ENCODE measurements at places on chromosomes 4 and X.

- DNase-seq, result no peak
These were observed 65.0 kb downstream of the PHEX start for GRCh38 chrX:22097012-22097694.

DNA sequence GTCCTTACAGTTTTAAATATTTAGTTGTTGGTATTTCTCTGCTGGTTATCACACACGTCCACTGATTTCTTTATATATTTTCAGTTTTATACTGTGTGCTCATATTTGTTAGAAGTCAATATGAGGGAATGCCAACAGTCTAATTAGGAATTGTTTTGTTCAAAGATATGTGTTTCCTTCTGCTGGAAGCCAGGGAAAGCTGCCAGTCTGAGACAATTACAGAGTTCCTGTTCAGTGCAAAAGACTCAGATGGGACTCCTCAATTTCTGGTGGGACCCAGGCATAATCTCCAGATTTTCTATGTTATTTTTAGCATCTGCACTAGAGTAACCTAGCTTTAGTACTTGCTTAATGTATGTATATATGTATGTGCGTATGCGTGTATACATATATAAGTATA, 486.0 kb downstream of the GRID2 start:
- no peak for DNase-seq

GRCh38 chr4:107094332-107094731, 58.2 kb upstream of the DKK2 start:
- DNase-seq, result no peak

- no peak for DNase-seq
These were observed 87.7 kb downstream of the GPC3 start for GRCh38 chrX:133897593-133898163.

DNA sequence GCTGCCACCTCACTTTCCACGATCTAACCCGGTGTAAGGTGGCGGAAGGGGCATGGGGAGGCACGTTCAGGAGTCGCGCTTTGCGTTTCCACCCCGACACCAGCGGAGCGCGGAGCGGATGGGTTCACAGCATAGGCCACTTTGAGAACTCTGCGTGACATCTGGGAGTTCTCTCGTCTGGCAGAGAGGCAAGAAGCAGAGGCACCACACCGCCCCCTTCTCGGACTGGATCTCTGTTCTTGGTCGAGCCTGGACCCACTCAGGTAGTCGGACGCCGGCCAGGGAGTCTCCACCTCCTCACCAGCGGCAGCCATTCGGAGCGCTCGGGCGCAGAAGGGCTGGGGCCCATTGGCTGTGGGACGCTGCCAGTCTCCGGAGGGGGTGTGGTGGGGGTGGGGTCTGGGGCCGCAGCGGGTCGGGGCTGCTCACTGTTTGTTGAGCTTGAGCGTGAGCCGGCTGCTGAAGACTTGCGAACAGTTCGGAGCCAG, at the start of gene DACH2:
Gene DACH2, plus strand, starts transcription at position 428 of the 488 bp plus-strand sequence.
- DNase-seq, result no peak

DNA sequence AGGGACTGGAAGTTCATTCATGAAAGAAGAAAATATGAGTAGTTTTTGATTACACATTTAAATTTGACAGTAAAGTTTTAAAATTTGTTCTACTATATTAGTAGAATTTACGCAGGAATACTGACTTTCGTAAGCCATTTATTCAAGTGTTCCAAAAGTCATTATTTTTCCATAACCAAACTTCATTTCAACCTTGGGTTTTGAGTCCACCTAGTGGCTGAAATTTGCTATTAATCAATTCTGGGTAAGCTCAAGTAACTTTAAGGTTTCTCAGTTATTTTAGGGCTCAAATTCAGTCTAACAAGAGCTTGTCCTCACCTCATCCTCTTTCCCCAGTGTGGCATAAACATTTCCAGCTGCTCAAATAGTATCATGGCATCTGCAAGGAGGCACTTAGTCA, 175.4 kb downstream of the SH3BGRL start:
- no peak for DNase-seq

- DNase-seq, result no peak
These were observed 359.9 kb upstream of the AGA start for GRCh38 chr4:177802162-177802561.

GRCh38 chrX:123648028-123648810, 84.6 kb downstream of the THOC2 start:
- DNase-seq, result no peak

GRCh38 chrX:132961511-132961910, 3.1 kb upstream of the HS6ST2 start:
- DNase-seq, result no peak

DNA sequence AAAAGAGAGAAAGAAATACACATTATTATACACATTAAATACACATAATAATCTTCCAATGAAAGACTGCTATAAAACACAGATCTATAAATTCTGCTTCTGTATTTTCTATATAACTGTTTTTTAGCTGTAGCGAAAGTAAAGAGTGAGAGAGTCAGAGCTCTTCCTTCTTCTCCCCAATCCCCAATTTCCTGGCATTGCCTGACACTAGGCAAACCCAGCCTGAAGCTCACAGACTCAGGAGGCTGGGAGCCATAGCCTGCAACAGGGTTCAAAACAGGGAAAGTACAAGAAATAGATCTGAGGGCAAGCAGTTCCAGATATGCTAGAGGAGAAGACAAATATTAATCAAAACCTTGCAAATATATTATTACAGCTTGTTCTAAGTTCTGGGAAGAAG, 201.6 kb downstream of the HNRNPD start:
- DNase-seq, result no peak

DNA sequence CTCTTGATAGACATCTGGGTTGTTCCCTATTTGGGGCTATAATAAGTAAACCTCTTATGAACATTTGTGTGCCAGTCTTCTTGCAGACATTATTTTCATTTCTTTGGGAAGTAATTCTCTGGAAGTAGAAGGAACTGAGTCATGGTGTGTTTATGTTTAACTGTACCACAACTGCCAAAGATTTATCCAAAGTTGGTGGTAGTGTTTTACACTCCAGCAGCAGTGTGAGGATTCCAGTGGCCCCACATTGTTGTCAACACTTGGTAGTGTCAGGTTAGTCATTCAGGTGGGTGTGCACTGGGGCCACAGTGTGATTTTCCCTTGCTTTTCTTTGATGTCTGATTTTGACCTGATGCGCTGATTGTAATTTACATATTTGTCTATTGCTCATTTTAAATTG, 5.0 kb upstream of the UVSSA start:
- DNase-seq, result no peak

DNA sequence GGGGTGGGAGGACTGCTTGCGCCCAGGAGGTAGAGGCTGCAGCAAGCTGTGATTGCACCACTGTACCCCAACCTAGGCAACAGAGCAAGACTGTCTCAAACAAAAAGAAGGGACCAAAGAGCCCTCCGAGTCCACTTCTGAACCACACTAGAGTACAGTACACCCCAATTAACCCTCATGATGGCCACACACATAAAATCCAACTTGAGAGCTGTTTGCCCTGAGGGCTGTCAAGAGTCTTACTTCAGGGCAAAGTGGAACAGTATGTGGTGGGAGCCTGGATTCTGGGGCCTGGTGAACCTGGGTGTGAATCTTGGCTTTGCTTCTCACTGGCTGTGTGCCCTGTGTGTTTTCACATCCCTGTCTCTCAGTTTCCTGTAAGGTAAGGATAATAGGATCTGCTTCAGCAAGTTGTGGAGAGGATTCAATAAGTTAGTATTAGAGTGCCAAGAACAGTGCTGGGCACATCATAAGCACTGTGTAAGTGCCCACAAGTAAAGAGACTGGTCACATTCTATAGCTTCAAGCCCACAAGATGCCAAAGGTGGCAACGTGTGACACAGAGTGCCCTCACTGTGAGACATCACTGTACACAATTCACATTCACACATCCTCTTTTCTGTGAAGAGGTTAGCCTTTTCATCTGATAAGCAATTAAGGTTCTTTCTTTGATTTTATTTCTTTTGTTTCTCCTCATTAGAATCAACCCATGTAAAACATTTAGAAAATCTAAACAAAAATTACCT, 52.1 kb downstream of the LEF1 start:
- no peak for DNase-seq

- no peak for DNase-seq
These were observed 446 bp upstream of the UBE2A start for GRCh38 chrX:119573840-119574393.

DNA sequence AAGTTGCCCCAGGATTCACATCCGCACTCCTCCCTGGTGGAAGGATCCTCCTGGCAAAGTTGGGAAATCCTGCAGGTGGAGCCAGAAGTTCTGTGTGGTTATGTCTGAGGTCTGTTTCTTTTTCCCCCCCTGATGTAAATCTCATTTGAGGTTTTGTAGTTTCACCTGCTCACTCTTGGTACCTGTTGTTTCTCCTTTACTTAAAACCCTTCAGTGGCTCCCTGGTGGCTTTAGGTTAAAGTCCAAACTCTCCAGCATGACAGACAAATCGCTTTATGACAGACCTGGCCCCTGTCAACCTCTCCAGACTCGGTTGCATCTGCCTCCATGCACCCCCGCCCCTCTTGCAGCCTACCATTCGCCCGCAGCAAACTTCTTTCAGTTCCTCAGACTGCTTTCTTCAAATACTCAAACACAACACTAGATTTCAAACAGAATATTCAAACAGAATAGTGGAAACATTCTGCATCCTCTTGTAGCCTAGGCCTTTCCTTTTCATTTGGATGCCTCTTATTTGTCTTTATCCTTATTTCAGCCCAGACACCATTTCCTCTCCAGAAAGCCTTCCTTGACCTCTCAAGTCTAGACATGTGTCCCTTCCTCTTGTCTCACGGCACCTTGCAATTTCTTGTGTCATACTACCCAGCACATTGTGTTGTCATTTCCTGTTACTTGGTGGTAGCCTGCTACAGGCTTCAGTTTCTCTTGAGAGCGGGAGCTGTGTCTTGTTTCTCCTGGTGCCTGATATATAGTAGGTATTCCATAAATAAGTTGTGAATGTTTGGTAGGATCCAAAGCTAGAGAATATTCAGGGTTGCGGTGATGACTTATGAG, 24.8 kb downstream of the IL13RA1 start:
- no peak for DNase-seq

DNA sequence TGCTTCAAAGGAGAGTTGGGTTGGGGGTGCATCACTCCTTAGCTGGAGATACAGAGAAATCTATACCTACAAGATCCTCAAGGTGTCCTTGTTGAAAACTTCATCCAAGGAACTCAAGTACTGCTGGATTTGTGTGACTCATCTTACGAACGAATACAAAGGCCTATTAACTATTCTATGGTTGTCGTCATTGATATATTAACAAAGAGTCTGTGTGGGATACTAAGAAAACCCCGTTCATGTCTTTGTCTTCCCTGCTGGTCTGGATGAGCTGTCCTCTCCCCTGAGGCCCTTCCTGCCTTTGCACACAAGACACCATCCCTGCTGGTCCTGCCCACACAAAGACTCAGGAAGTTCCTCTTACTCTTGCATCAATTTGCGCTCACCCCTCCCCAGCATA, 54.9 kb upstream of the IRF2 start:
- DNase-seq, result no peak

- DNase-seq, result no peak
These were observed 357 bp upstream of the ETNPPL start for GRCh38 chr4:108763226-108763593.

- DNase-seq, result no peak
These were observed 845 bp downstream of the ZAR1 start for GRCh38 chr4:48490680-48491513.

DNA sequence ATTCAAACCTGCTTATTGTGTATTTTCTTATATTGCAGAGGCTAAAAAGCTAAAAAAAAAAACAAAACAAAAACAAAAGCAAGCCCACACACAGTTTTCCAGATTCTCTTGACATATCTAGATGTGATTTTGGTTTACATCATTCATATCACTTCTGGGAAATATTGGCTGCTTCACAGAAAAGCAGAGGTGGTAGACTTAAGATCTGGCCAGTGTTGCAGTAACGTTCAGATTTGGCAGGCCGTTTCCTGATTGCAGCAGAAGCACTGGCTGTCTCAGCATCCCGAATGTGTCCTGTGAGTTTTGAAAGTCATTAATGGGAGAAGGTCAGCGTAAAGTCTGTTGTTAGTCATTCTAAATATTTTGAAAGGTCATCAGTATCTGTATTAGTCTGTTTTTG, 2062.0 kb downstream of the ARAP2 start:
- no peak for DNase-seq

DNA sequence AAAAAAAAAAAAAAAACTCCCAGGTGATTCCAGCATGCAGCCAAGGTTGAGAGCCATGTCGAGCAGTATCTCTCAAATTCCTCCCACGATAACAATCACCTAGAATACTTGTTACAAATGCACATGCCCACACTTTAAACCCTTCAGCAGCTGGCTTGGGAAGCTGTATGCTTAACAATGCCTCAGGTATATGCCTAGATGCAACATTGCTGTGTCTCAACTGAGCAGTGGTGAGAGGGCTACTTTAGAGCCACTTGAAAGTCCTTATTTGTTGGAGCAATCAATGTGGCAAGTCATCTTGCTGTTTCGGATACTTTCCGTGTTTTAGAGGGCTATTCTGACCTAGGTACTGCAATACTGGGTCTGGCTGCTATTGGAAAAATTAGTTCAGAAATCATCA, 487.4 kb downstream of the INPP4B start:
- DNase-seq, result no peak

DNA sequence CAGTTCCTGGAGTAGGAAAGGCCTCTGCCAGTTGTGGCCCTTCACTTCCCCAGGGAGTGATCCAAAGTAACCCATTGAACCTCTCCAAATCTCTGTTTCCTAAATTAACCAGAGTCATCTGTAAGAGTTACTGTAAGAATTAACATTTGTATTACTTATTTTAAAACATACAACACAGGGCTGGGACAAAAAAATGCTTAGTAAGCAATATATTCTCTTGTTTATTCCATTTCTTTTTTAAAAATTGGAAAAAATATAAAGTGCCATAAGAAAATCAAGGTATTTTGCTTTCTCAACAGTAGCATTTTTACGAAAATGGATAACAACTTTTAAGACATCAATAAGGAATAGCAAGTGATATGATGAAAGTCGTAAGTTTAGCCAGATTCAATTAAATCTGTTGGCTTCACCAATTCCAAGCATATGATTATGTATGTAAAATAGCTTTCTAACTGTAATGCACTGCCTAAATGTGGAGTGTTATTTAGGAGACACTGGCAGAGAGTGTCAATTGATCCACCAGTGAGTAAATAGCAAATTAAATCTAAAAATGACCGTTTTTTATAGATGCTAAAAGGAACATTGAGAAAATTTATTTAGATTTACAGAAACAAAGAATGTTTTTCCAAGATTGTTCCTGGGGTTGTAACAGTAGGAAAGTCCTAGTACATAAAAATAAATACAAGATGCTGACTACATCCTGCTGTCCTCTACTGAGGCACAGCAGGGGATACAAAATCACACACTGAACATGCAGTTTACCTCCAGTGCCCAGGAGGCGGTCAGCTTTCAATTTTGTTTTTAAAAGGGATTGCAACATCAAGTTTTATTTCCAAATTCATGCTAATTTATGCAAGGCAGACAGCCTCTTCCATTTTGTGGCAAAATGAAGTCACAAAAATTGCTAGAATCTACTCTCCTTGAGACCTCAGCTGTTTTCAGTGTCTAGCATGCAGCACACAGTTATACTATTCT, 53.7 kb downstream of the GPM6A start:
- DNase-seq, result no peak

GRCh38 chr4:72935462-72935861, 134.1 kb downstream of the COX18 start:
- DNase-seq, result no peak

- DNase-seq, result no peak
These were observed 28.5 kb upstream of the CCDC110 start for GRCh38 chr4:185500035-185500434.

GRCh38 chrX:118528071-118528737, 32.6 kb downstream of the DOCK11 start:
- DNase-seq, result no peak

- no peak for DNase-seq
These were observed 548.1 kb upstream of the INTU start for GRCh38 chr4:127084666-127085065.
